Lower lobe of right lung (tissue), 2 donors: ENCODE measurements at places on chromosomes 13 and 19.

DNA sequence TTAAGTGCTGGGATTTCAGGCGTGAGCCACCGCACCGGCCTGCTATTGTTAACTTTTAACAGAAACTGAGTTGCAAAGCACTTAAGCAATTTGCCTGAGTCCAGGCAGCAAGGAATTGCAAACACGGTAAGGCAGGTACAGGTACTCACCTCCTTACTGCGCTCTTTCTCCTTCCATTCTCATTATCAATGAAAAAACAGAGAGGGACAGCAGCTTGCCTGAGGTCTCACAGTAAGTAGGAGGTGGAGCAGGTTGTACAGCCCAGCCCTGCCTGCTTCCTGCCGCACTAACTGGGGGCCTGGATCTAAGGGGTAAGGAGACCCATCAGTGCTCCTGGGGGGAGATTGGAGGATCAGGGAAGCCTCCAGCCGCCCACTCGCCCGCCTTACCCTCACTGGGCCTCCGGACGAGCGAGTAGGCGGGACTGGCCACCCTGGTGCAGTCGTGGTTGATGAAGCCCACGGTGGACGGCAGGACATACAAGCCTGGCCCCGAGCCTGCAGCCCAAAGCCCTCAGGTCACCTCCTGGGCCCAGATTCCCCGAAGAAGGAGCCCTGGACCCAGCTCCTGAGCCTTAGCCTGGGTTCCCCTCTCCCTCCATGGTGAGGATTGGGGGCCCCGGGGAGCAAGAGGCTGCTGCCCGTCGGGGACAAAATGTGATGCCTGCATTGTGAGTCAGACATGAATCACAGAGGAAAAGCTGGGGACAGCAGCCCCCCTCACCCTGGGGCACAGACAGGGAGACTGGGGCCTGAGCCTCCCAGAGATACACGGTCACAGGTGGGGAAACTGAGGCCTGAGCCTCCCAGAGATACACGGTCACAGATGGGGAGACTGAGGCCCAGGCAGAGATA, 11.4 kb upstream of the SHC2 start:
- no peak for DNase-seq

DNA sequence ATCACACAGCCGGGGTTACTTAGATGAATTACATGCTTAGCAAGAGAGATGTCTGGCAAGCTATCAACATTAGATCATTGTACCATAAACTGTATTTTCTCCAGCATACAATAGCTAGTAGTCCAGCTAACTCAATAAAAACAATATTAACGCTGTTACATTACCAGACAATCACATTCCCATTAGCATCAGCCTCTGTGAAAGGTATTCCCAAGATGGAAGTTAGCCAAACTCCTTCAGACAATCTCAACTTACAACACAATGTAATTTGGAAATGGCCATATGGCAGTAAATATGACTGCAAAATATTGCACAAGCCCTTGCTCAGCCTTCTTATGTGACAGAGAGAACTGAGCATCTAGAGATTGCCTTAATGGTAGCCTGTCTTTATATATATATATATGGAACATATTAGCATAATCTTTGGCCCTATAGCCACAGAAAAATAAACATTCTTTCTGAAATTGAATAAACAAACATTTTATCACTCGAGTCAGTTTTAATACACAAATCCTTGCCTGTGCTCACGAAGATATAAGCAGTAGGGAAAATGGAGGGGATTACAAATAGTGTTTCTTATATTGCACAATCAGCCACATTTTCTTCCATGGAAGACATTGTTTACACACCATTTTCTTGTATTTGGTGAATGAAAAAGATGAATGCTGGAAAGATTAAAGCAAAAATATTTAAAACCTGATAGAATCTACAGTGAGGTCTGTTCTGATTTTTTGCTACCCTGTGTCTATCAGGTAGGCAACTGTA, 1060.5 kb downstream of the DIAPH3 start:
- no peak for DNase-seq

DNA sequence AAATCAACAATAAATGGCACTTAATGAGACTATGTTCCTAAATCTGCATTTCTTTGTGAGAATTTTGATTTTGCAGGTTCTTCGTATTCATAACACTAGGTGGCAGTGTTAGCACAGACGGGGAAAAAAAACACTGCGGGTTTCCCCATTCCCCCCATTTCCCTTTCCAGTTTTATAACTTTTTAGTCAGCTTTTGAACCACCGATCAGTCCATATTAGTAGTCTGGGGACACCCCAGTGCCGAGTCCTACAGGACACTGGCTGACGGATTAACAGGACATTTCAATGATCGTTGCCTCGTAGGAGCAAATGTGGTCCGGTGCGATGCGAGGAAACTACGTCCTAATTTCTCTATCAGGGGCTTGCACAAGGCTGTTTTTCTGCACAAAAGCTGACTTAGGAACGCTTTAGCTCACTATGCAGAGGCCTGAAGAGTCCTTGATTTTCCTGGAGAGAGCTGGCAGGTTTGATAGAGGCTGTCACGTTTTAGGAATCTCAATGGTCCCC, 234.3 kb downstream of the LMO7 start:
- DNase-seq: no peak

DNA sequence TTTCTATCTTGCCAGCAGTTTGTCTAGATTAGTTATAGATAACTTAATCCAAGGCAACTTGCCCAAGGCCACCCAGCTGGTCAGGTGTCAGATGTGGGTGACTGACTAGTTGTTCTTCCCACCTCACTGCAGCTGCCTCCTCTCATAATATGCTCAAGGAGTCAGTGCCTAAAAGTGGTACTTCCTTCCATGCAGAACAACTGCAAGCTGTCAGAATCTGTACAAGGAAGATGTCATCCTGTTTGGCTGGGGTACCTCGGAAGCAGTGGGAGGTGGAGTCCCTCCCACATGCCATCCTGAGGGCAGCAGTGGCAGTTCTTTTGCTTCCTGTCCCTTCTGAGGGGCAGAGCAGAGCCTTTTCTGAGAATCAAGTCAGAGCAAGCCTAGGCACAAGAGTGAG, 193.2 kb upstream of the RFC3 start:
- DNase-seq: no peak

- no peak for DNase-seq
Measured at GRCh38 chr19:10979951-10980381, 19.1 kb downstream of the SMARCA4 start.

- no peak for DNase-seq
Measured at GRCh38 chr19:49626226-49626625, 13.7 kb downstream of the RRAS start.

- no peak for DNase-seq
Measured at GRCh38 chr13:40189898-40190630, 476.4 kb downstream of the FOXO1 start.

- peak; percentile 55 for DNase-seq
Measured at GRCh38 chr19:44660081-44660480, 11.2 kb upstream of the CEACAM19 start.

- DNase-seq: no peak
Measured at GRCh38 chr13:59754411-59754810, 409.3 kb downstream of the DIAPH3 start.

DNA sequence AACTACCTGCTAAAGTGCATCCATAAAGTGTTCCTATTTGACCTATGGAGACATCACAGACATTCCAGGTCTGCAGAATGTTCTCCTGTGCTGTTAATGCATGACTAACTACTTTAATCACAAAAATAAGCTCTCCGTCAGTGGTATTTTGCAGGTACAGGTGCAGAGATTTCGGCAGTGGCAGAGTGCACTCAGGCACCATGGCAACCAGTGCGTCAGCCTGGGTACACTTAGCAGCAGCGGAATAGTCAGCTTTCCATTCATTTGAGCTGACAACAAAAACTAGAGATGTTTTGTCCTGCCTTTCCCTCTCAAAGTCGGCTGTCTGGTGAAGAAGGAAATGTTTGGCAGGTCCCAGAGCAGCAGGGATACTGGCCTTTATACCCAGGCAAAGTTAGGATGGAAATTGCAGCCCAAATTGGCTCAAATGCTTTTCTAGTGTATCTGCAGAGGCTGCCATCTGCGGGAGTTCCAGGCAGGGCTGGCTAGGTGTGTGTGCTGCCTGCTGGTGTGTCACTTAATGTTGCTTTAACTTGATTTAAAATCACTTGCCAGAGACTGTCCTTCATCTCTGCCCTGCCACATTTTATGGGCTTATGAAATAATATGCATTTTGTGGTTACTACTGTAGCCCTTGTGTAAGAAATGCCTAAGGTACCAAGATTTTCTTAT, 195.8 kb downstream of the RAP2A start:
- DNase-seq: no peak

GRCh38 chr19:17757125-17757524, 5.8 kb downstream of the FCHO1 start:
- DNase-seq: no peak

DNA sequence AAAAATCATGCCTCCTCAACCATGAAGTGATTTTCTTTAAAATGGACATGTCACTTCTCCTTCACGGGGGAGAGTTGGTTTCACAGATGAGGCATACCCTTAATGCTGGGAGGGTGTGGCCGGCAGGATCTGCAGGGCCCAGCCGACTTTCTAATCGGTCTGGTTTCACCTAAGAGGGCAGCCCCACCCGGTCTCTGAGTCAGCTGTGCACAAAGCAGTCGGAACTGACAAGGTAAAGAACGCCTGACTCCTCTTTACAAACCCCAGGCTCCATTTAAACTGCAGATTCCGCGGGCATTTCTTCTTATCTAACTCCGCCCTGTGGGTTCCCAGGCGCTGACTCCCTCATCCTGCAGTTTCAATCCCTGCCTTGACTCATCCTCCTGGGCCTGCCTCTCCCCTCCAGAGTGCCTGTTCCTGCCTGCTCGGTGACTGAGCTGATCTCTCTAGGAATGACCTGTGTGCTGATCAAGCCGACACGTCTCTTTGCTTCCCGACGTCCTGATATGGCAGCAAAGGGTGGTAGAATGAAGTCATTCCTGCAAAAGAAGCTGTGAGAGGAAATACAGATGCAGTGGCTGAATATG, 63.4 kb downstream of the EFNB2 start:
- no peak for DNase-seq

GRCh38 chr13:97435323-97435722, 1.4 kb downstream of the RAP2A start:
- no peak for DNase-seq

GRCh38 chr19:52237197-52237596, 32.2 kb upstream of the ZNF766 start:
- DNase-seq: no peak

- no peak for DNase-seq
Measured at GRCh38 chr19:782185-782877, 14.9 kb upstream of the PTBP1 start.

- no peak for DNase-seq
Measured at GRCh38 chr13:102443249-102443648, 41.4 kb upstream of the FGF14 start.

GRCh38 chr19:35231956-35232645, 3.6 kb upstream of the FAM187B start:
- no peak for DNase-seq

- no peak for DNase-seq
Measured at GRCh38 chr19:33214596-33214995, 11.1 kb downstream of the SLC7A10 start.

- DNase-seq: no peak
Measured at GRCh38 chr19:30649934-30650614, 277.9 kb downstream of the ZNF536 start.

DNA sequence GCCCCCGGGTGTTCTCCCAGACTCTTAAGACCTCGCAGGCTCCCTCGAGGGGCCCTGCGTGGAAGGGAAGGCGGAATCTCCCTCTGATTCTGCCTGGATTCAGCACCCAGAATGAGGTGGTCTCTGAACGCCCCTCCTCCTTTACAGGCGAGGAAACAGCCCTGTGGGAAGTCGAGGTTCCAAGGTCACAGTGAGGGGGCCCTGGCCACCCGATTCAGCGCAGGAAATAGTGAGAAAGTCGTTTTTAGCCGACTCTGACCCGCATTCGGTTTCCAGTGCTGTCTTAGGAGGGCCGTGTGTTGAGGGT, 1.1 kb downstream of the BSG start:
- DNase-seq: no peak

GRCh38 chr19:55085923-55086715, 10.4 kb downstream of the EPS8L1 start:
- no peak for DNase-seq

- no peak for DNase-seq
Measured at GRCh38 chr13:95784900-95785290, 108.0 kb downstream of the DNAJC3 start.

DNA sequence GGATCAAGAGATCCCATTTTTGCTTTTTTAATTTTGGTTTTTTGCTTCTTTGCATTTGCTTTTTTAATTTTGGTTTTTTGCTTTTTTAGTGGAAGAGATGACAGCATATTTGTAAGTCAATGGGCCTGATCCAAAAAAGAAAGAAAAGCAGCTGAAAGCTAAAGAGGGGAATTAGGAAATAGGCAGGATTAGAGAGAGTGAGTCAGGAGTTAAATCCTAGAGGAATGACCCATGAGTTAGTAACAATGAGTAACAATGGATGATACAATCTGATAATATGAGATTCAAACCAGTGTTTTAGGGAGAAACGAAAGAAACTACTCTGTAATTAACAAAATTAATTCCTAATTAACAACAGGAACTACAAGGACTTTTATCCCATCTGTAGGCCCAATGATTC, 111.2 kb upstream of the SGCG start:
- DNase-seq: no peak

DNA sequence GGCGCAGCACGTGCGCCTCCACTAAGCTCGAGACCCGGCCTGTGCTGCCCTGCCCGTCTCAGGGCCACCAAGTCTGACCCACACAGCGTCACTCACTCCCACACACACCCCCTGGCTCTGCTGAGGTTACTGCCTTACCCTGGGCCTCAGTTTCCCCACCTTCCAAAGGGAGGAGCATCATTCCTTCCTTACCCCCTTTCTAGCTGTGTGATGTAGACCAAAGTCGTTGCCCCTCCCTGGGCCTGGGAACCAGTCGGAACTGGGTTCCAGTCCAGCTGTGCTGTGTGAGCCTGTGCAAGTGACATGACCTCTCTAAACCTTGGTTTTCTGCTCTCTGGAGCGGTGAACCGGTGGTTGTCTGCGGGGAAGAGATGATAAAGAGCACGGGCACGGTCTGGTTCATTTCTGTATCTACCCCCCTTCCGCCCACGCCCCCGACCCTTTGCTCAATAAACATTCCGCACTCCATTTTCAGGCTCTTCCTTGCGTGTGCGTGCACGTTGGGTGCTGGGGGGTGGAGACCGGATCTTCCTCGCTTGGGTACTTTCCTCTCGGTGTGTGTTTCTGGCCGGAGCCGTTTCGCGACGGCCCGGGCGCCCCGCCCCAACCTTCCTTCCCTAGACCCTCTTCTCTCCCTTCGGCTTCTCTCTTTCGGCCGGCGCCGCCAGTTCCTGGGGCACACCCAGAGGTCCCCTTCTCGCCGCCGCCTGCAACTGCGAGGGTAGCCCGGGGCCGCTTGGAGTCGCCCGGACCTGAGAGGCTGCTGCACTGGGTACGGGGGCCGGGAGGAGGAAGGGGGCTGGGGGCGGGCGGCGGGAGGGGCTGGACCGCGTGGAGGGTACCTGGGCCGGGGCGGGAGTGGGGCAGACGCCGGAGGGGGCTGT, at the start of gene ZNF581:
Gene ZNF581, plus strand, starts transcription at position 647 of the 884 bp plus-strand sequence. CDS start 923 bp downstream, outside the sequence.
- peak; percentile 85 for DNase-seq

GRCh38 chr19:38511074-38511708, 77.7 kb downstream of the RYR1 start:
- DNase-seq: no peak

- no peak for DNase-seq
Measured at GRCh38 chr13:19955873-19956559, 2.5 kb upstream of the ZMYM2 start.
